ENCODE measurements at places on chromosomes 6 and 20.

- DNase-seq, result no peak
Observed at GRCh38 chr6:130132286-130132701, 90.5 kb downstream of the SAMD3 start.

DNA sequence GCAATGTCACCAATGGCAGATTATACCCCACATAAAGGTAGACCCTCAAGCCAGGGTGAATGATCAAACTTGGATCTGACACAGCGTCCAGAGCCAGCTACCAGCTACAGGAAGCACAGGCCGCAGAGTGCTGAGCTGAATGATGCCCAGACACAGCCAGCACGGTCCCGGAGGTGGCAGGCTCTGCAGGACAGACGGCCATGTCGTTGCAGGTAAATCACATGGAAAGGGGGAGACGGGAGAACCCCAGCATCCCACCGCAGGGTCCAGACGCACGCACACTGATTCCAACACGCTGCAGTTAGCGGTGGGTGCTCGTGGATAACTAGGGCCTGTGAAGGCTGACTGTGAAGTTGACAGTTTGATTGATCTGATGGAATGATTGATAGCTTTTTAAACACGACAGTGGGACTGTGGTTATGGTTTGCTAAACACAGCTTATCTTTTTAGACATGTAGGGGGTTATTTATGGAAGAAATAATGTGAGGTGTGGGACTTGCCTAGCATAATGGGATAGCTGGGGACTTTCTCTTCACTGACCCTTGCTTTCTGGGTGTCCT is 228.5 kb downstream of the ERMARD start:
- no peak for DNase-seq

GRCh38 chr20:49712118-49712517 is 1.6 kb downstream of the B4GALT5 start:
- DNase-seq, result no peak

GRCh38 chr6:111973118-111973761 is 80.7 kb upstream of the CCN6 start:
- peak; percentile 90 for DNase-seq

DNA sequence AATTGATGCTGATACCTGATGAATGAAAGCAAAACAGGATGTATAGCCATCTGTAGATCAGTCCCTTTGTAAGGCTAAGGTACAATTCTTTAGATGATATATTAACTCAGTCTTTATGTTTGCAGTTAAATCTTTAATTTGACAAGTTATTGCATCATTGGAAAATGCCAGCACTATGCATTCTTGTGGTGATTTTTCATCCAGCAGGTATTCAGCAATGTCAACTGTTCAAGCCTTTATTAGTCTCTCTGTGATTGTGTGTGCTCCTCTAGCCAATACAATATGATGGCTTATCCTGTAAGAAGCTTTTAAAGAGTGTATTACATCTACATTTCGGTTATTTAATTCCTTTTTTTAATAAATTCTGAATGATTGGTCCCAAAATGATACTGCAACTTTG is 34.3 kb downstream of the HLA-DMB start:
- DNase-seq, result peak; percentile 73

GRCh38 chr6:95169775-95170174 is 407.6 kb upstream of the MANEA start:
- DNase-seq, result no peak

DNA sequence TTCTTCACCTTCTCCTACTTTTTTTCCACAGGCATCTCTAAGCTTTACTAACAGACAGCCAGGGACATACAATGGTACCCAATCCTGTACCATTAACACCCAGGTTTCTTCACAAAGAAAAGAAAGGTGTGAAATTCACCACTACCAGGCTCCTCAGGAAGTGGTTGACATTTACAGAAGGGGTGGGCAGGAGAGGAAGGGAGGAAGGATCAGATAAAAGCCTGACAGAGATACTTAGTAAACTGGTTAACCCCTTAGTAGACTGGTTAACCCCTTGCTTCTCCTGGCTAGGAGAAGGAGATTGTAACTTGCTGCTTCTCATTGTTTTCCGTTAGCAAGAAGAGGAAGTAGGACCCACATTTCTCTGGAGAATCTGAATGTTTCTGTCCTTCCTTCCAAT is 7.2 kb downstream of the SAMD3 start:
- no peak for DNase-seq

- peak; percentile 22 for DNase-seq
Observed at GRCh38 chr6:99521633-99522151, 6.5 kb upstream of the USP45 start.

DNA sequence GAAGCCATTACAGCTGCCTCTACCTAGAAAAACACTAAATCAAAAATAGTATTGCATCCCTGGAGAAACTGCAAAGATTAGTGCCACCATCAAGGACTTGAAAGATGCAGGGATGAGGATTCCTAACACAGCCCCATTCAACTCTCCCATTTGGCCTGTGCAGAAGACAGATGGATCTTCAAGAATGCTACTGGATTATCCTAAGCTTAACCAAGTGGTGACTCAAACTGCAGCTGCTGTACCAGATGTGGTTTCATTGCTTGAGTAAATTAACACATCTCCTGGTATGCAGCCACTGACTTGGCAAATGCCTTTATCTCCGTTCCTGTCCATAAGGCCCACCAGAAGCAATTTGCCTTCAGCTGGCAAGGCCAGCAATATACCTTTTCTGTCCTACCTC is 117.4 kb downstream of the TBC1D32 start:
- DNase-seq, result no peak

- DNase-seq, result no peak
Observed at GRCh38 chr20:32162351-32162750, 45.2 kb downstream of the PLAGL2 start.

DNA sequence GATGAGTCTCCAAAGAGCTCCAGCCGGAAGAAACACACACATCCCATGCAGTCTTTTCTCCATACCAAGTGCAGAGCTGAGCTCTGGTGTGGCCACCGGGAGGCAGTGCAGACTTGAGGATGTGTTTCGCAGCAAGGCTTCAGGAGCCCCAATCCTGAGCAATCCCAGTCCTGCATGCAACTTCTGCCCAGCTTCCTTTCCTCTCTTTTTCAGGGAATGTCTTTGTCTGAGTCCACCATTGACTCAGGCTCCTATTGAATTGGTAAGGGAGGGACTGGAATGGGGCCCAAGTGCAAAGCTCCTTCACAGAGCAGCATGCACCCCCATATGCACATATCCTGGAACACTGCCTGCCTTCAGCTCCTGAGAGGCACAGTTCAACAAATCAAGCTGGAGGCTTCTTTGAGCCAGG is 50.5 kb upstream of the ASIP start:
- peak; percentile 86 for DNase-seq

DNA sequence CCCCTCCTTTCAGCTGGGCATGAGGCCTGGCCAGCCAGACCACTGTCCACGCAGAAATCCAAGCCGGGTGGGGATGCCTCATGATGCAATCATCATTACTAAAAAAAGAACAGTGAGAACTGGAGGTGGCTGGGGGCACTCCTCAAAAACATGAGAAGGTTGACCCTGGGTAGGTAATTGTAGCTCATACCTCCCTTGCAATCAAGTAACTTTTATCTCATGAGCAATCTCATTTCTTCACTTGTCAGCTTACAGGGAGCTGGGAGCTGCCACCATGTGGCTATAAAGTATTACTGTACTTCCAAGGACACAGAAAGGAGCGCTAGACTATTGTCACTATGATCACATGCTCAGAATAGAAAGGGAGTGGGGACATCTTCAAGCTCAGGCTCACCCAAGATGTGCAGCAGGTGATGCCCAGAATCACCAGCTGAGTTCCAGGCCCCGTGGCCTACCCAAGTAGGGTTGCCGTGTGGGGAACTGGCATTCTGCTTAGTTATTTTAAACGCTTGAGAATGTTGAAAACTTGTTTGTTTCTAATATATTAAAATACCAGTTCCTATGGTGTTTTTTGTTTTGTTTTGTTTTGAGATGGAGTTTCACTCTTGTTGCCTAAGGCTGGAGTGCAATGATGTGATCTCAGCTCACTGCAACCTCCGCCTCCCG is 3.0 kb upstream of the CDH26 start:
- DNase-seq, result peak; percentile 46

GRCh38 chr6:108294297-108294726 is 542 bp upstream of the AFG1L start:
- no peak for DNase-seq

DNA sequence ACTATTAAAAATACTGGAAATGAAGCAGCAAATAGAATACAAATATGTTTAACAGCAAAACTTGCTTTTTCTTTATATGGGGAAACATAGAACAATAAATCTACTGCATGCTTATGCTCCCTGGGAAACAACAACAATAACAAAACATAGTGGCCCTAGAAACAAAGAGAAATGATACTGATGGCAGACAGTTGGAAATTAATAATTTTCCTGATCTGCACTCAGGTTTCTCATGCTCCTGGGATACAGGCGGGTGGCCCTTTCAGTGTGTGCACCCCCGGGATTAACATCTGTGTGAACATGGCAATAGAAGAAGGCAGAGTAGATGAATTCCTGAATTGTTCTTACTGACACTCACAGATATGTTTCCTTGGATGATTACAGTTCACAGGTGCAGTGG is 209.2 kb upstream of the TBX18 start:
- no peak for DNase-seq

DNA sequence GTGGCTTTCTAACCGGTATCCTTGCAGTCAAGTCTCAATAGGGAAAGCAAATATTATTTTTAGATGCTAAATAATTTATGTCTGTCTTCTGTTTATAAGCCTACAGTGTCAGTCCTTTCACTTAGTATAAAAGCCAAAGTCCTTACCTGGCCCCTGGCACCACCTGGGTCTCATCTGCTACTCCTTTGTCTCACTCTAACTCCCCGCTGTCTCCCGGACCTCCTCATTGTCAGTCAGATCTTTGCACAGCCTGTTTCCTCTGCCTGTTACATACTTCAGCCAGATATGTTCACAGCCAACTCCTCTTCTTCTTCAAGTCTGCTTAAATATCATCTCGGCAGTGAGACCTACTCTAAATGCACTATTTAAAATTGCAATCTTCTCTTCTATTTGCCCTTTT is 84.2 kb downstream of the THEMIS start:
- DNase-seq, result no peak

GRCh38 chr6:128710315-128710714 is 172.6 kb upstream of the LAMA2 start:
- DNase-seq, result peak; percentile 60

- DNase-seq, result peak; percentile 59
Observed at GRCh38 chr6:49457771-49458170, 5.3 kb downstream of the MMUT start.

DNA sequence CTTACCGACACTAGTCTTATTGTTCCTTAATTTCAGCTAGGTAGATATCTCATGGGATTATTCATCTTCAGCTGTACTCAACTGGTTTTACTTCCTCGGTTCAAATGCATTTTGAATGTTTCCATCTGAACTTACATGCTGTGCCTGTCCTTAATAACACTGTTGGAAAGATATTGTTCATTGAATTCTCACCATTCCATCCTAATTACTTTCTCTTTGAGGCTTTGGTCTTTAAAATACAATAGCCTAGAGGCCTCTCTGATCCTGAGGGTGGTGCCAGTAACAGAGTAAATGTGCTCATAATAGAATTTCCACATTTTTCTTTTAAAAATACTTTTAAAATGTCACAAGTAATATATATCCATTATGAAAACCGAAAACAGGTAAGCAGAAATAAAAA is 54.0 kb downstream of the IL20RA start:
- no peak for DNase-seq

- peak; percentile 13 for DNase-seq
Observed at GRCh38 chr6:2225422-2226392, 19.7 kb downstream of the GMDS start.

GRCh38 chr6:11213422-11214021 is 18.9 kb downstream of the NEDD9 start:
- no peak for DNase-seq

DNA sequence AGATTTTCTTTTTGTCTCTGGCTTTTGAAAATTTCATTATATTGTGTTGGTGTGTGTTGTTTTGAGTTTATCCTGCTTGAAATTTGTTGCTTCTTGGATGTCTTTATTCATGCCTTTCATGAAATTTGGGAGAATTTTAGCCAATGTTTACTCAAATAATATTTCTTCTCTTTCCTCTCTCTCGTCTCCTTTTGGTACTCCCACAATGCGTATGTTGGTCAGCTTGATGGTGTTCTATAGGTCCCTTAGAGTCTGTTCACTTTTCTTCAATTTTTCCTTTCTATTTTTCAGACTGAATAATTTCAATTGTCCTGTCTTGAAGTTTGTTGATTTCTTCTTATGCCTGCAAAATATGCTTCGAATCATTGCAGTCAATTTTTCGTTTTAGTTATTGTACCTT is 39.6 kb downstream of the SCP2D1 start:
- no peak for DNase-seq

GRCh38 chr6:44166591-44167184 is 8.1 kb downstream of the CAPN11 start:
- no peak for DNase-seq

DNA sequence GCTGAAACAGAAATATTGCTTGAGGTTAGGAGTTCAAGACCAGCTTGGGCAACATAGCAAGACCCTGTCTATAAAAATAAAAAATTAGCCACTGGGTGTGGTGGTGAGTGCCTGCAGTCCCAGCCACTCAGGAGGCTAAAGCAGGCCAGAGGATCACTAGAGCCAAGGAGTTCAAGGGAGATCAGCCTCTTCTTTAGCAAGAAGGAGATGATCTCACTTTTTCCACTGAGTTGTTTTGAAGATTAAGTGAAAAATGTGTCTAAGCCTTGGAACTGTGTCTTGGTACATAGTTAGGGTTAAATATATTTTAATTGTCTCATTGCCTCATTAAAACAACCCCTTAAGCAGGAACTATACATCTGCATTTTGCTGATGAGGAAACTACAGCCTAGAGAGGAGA is 279.0 kb upstream of the ZFP64 start:
- DNase-seq, result no peak

DNA sequence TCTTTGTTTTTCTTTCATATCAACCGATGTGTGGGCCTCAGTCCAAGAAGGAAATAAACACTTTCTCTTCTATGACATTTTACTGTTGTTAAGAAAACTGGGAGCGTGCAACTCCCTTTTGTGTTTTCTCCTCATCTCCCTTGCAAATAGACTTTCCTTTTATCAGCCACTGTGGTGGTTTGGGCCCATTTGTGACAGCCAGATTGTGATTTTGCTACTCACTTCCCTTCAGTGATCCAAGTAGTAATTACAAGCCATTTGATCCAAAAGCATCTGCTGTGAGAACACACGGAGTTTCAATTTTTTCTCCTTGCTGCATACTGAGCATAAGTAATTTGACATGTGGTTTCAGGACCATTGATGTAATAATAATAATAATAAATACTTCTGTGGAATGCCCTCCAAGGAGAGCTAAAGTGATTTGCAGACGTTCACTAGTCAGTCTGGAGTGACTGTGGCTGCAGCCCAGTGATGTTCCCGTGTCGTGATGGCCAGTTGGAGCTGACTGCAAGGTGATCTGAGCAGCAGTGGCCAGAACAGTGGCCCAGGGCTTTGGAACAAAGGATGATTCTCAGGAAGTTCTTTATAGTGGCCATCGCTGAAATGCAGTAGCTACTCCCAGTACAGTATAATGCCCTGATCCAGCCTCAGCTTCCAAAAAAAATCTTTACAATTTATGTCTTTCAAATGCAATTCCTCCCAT is 91.9 kb upstream of the CLDN20 start:
- peak; percentile 83 for DNase-seq

DNA sequence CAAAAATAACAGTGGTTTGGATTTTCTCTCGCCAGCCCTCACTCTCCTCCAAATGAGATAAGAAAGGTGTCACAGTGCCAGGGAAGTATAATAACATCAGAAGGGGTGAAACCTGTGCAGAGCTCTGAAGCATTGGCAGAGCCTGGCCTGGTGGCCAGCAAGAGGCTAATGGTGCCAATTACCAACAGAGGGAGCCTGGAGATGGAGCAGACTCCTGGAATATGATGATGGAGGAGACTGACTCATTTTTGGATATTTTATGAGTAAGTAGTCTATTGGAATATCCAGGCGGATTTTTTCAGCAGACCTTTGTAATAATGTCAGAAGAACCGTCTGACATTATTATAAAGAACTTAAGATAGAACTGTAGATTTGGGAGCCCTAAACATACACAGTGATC is 442.6 kb upstream of the MARCKS start:
- peak; percentile 93 for DNase-seq

Measured in M059J (cell line).